ENCODE measurements at places on chromosomes 11 and 22.

GRCh38 chr11:112195951-112196351 is 20.6 kb downstream of the BCO2 start:
- no peak for DNase-seq

- DNase-seq: no peak
These were observed 48.4 kb upstream of the HSD17B12 start for GRCh38 chr11:43632181-43632580.

DNA sequence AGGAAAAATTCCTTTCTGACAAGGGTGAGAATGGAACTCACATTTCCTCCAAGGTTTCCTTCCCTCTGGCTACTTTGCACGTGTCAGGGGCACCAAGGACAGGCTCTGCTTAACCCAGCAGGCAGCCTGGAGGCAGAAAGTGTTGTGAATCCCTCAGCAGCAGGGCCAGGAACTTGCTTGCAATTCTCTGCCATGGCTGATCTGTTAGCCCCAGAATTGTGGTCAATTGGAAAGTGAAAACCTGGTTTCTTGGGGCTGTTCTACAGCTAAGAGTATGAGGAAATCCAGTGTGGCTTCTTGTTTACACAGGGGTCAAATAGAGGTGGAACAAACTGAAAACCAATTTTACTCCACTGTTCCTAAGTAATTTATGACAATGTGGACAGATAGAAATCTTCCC is 38.3 kb upstream of the CEP295 start:
- DNase-seq: no peak

DNA sequence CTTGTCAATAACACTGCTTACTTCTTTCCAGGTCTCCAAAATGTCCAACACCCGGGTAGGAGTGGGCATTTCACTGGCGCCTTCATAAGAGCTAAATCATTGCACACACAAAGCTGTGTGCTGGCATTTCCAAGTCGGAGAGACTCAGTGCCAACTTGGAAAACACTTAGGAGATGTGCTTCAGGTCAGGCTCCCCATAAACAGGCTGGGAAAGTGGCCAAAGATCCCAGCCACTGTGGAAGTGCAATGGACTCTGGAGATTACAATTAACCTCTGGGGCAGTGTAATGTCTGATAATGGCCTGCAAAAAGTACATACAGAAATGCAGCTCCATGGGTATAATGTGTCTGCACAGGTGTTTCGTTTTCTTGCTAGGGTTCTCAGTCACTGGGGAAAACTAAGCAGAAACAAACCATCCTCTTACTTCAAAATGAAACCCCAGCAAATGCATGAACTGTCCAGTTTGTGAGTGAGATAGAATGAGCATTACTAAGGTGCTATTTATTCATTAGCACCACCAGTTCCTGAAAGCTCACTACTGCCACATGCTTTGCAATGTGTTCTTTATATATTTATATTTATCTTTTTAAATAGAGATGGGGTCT is 79.0 kb downstream of the ABTB2 start:
- no peak for DNase-seq

GRCh38 chr22:20211997-20212753 is 55.9 kb downstream of the RTN4R start:
- DNase-seq: no peak

- DNase-seq: no peak
These were observed 154.7 kb downstream of the CADM1 start for GRCh38 chr11:115349335-115350017.

GRCh38 chr11:7899418-7899817 is 31.6 kb downstream of the OR10A6 start:
- no peak for DNase-seq

- DNase-seq: no peak
These were observed 40.8 kb upstream of the OPCML start for GRCh38 chr11:133573081-133573480.

GRCh38 chr11:63289658-63290057 is 46.3 kb upstream of the SLC22A25 start:
- no peak for DNase-seq

DNA sequence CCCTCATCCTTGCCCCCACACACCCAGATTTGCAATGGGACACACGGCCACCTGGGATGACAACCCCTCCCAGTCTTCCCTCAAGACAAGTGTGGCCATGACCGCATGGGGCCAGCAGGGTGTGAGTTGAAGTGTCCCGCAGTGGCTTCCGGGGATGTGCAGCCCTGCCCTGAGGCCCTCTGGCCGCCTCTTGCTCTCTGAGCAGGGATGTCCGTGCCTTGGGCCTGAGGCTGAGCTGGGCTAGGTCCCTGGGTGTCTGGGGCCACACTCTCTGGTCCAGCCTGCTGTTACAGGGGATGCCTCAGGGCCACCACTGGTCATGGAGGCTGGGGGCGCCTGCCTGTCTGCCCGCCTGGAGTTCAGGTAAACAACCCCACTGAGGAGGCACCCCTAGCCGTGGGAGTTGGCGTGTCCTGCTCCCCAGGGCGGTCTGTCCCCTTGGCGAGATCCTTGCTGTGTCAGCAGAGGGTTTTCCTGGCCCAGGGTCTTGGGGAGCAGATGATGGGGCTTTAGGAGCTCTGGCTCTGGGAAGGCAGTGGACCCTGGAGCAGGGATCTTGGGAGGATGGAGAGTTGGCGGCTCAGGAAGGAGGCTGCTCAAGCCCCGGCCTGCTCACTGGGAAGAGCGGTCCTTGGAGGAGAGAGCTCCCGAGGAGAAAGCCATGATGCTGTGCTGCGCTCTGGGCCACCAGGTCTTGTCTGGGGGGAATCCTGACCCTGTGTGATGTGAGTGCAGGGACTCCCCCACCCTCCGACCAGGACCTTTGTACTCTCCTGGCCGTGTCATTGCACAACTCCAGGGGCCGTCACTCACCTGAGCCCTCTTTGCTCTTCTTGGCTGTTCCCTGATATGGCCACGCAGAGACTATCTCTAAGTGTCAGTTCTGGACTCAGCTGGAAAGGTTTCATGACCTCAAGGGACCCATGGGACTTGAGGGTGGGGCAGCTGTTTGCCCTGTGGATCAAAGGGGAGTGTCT is 67.9 kb downstream of the KCNQ1 start:
- no peak for DNase-seq

- DNase-seq: no peak
These were observed 29.7 kb upstream of the CHRNA10 start for GRCh38 chr11:3700910-3701309.

GRCh38 chr11:17386331-17387084 is 2.0 kb downstream of the KCNJ11 start:
- no peak for DNase-seq

DNA sequence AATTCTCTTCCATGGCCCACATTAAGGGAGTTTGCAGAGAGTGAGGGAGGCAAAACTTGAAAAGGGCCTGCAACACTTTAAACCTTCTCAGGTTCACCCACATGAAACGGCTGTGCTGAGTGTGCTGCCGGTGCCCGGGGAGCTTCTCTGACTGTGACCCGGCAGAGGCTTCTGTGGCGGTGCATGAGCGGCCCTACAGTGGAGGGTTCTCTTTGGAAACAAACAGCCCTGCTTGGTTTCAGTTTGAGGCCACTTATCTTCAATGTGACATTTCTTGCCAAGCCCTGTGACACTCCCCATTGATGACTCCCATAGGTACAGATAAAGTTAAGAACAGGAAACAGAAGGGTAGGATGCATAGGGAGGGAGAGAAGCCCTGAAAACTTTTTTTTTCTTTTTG is 31.8 kb downstream of the FAM118A start:
- no peak for DNase-seq

DNA sequence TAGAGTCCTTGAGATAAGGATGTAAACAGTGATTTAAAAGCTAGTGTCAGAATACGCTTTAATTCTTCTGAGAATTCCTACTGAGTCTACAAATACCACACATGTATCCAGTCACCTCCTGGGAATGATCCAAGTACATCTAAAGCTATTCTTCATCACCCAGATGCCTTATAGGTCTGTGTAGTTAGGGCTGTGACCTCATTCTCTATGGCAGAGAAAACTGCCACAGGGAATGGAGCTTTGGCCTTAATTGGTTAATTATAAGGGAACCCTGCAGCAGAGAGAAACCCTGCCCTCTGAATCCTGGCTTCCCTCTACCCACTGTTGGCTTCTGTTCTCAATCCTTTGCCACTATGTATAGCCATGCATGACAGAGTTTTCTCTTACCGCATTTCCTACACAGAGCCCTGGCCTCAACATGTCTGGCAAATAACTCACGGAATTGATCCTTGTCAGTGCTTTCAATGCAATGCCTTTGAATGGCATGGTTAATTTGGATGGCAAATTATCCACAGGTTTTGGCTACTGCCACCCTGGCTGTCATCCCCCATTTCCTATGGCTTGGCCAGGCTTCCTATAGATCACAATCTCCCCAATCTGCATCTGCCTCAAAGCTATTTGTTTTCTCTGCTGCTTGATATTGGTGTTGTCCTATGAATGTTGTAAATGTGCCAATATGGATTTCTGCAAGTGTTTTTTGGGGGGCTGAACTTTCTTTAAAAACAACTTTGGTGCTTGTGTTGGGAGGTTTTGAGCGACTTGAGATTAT is 2.9 kb downstream of the DIXDC1 start:
- no peak for DNase-seq

DNA sequence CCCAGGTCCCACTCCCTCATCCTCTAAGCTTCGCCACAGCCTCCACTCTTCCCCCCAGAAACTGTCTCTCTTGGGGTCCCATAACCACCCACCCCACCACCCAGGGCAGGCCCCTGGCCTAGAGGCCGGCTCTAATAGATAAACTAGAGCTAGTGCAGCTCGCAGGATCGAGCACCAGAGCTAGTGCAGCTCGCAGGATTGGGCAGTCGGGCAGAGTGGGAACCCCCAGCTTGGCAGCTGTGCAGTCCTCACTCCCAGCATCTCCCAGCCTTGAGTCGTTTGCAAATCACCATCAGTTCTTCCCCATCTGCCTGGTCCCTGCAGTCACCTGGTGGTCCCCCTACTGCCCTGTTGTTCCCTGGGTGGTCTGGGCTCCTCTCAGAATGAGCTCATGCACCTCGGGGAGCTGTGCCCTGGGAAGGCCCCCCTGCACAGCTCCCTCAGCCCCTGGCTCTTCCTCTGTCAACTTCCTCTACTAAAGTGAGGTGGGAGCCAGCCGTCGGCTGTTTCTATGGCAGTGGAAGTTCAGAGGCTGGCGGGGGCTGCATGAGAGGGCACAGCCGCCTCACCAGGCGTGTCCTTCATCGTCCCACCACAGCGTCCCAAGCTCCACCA is 15.5 kb upstream of the SHANK2 start:
- DNase-seq: no peak

DNA sequence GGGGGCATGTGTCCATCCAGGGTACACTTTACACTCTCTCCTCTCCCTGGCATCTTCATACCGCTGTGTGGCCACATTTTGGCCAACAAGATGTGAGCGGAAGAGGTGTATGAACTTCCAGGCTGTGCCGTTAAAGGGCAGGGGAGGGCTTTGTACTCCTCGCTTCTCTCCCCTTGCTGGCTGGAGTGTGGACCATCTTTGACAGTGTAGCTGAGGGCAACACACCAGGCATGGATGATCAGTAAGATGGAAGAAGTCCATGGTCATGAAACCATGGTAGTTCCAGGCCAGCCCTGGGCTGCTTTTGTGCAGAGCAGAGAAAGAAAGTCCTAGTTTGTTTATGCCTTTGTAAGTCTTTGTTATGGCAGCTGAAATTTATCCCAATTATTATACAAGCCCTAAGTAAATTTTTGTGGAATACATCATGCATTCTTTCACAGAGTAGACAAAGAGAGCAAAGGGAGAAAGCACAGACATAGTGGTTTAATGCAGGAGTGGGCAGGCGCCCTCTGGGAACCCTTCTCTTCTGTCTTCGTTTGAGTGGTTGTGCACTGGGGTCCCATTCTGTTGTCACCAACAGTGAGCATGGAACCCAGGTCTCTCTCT is 70.4 kb downstream of the FBXO7 start:
- no peak for DNase-seq

DNA sequence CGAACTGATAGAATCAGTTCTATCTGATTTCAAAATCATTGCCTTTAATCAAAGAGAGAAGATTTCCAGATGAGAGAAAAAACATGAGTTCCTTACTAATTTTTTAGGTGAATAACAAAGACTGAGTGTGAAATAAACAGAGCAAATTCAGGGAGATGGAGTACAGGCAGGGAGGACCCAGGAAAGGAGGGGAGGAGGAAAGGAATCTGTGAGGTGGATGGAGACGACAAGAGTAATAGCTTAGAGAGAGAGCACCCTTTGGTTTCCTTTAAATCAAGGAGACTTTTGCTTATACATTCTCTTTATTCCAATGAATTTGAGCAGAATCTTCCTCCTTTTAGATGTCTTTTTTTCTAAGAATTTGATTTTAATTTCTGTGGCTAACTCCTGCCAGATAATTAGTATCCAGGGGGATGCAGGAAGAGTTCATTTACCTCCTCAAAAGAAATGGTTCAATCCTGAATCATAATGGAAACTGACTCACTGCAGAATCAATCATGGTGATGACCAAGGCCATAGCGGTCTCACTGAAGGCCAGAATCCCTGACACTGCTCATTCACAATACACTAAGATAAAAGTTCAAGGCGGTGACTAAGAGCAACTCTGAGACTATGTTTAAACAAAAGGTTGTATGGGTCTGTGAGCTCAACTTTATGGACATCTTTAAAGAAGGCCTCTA is 234.0 kb upstream of the ZC3H12C start:
- no peak for DNase-seq

DNA sequence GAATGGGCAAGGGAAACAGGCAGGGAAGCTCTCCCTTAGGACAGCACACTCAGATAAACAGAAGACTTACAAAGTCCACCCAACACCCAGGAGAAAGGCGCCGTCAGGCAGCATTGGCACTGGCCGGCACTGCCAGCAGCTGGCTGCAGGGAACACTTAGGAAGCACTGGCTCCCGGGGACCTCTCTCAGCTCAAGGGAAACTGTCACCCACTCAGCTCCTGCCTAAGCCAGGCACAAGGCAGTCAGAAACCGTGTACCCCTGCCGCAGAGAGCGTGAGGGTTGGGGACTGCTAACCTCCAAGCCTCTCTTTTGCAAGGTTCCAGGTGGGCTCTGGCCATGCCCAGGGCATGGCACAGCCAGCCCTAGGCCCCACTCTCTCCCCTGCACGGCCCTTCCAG is 64.7 kb downstream of the DGCR2 start:
- no peak for DNase-seq

DNA sequence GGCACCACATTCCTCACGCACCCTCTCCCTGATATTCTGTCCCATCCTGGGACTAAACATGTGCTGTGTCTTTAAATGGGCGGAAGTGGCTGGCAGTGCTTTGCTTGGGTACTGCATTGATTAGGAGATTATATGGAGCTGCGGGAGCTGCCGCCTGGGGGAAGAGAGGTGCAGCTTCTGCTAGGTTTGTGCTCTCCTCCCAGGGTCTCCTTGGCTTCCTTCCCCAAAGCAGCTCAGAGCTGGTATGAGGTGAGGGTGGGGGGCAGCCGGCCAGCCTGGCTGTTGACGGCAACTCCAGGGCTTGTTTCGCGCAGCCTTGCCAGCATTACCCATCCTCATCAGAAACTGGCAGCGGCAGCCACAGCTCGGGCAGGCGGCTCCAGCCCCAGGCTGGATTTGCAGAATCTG is 95.4 kb downstream of the GRAMD1B start:
- no peak for DNase-seq

Data from stimulated activated CD4-positive, alpha-beta T cell treated with anti-CD3 and anti-CD28 coated beads, Interleukin-1b, Interleukin-23, amount 100 ng/mL, for 1 hour (primary cell).